ENCODE measurements at places on chromosomes 5 and 9.

DNA sequence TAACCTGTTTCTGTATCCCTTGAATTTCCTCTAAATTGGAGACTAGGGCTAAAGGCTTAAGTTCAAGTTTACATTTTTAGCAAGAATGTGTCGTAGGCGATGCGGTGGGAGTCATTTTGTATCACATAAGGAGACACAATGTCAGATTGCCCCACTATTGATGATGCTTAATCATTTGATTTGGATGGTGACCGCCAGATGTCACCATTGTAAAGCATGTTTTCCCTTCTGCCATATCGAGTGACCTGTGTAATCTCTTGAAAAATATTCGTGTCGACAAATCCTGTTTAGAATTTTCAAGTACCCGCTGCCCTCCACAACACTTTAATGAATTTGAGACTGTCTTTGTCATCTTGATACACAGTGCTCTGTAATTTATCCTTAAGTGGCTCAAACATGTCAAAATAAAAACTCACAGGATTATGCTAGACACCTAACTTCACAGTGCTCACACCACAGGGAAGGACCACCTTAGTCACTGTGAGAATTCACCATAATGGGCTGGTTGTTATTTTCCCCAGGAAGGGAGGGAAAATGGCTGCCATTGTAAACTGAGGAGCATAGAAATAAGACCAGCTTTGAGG is 34.5 kb upstream of the SLC46A2 start:
- DNase-seq = no peak

- no peak for DNase-seq
These were observed 670 bp downstream of the CCDC171 start for GRCh38 chr9:15553528-15553898.

GRCh38 chr5:143142596-143143435 is 260.7 kb downstream of the NR3C1 start:
- DNase-seq = no peak

- no peak for DNase-seq
These were observed 48.2 kb downstream of the DAPK1 start for GRCh38 chr9:87545858-87546257.

DNA sequence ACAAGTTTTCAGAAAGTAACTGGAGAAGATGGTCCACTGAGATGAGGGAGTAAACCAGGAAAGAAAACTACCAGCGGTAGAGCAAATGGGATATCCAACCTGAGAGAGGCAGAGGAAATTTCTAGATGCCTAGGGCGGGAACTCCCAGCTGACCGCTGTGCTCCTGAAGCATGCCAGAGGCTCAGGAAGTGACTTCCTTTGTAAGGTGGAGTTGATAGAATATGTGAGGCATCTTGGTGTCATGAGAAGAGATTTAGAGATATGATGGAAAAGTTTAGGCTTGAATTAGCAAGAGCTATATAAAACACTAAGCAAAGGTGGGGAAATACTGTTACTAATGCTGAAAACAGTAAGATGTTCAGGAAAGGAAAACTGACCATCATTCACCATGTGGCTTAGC is 124.1 kb downstream of the C9orf152 start:
- DNase-seq = no peak

All from CD8-positive, alpha-beta memory T cell (primary cell).